Pulmonary artery endothelial cell (primary cell): ENCODE measurements at places on chromosomes 1 and 21. TPM values are rescaled to one million over a fixed set of nuclear protein-coding genes. Genes with fewer than 3 reads are reported as not detected.

TM2D1 gene
- total RNA-seq: 41.1 and 68.0 TPM in 2 replicates

ZFP69 gene
- 2.8 and 3.8 TPM in 2 replicates for total RNA-seq

UBL4B gene
- total RNA-seq: not detected in 2 replicates

GRCh38 chr1:178399177-178399728 lies 97.5 kb downstream of the CLEC20A start:
- no peak for DNase-seq

- no peak for DNase-seq
Observed at GRCh38 chr1:208159555-208160258, 84.5 kb downstream of the PLXNA2 start.

DNA sequence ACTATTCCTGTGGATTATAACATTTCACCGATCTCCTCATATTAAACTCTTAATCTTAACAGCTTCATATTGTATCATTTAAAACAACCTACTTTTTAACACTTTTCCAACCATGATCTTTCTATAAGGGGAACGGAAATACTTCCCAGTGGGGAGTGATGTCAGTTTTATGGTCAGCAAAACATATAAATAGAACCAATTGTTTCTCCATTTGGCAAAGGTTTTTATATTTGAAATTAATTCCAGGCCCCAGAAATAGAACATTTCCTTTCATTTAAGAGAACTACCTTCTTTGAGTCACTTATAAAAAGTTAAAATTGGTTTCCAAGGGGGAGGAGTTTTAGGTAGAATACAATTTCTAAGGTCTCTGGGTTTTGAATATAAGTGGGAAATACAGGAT lies 189.6 kb downstream of the TGFBR3 start:
- no peak for DNase-seq

DNA sequence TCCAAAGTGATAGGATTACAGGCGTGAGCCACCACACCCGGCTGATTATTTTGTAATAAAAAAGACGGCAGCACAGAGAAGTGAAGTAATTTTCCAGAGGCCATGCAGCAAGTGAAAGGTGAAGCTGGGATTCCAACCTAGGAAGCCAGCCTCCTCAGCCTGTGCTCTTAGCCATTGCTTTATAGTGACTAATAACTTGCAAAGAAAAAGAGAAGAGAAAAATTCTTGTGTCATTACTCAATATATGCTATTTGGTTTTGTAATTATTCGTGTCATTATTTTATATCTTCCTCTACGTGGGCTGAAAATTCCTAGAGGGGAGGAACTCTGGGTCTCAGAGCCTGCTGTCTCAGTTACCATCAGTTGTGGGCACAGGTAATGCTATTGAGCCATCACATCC lies 1.6 kb upstream of the IER5 start:
- no peak for DNase-seq
